ENCODE measurements at places on chromosomes 12 and 14.

- DNase-seq = no peak
Measured at GRCh38 chr12:87943762-87944161, 85.4 kb downstream of the C12orf50 start.

DNA sequence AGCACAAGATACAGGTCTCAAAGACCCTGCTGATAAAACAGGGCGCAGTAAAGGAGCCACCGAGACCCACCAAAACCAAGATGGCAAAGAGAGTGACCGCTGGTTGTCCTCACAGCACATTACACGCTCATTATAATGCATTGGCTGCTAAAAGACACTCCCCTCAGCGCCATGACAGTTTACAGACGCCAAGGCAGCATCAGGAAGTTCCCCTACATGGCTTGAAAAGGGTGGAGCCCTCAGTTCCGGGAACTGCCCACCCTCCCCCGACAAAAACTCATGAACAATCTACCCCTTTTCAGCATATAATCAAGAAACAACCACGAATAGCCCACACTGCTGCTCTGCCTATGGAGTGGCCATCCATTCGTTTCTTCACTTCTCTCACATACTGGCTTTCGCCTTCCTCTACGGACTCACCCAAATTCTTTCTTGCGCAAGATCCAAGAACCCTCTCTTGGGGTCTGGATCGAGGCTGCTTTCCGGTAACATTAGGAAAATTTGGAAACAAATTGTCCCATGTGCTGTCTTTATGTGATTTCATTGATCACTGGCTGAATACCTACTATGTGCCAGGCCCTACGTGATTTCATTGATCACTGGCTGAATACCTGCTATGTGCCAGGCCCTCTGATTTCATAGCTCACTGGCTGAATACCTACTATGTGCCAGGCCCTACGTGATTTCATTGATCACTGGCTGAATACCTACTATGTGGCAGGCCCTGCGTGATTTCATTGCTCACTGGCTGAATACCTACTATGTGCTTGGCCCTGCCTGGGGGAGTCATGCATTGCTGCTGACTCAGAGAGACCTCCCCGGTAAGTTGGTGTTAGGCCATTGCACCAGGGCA, 126.4 kb downstream of the PIWIL1 start:
- DNase-seq = no peak

- no peak for DNase-seq
Measured at GRCh38 chr12:130220706-130221100, 58.4 kb downstream of the FZD10 start.

- no peak for DNase-seq
Measured at GRCh38 chr12:72570601-72571000, 298.4 kb downstream of the TRHDE start.

GRCh38 chr12:92085736-92086040, 60.0 kb downstream of the BTG1 start:
- DNase-seq = no peak

DNA sequence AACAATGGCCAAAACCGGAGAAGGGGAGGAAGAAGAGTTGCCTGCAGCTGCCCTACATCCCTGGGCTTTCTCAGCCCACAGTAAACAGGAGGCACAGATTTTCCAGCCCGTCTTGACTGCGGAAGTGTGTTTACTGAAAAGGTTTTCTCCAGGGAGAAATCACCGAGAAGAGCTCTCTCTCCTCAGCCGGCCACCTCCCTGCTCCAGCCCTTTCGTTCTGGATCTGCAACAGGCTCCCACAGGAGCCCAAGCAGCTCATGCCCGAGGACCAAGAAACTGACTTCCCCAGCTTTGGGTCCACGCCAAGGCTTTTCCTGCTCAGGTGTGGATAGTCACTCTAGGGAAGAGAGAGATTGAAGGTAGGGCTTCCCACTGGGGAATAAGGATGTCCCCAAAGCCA, 61.7 kb downstream of the BCL11B start:
- DNase-seq = no peak

DNA sequence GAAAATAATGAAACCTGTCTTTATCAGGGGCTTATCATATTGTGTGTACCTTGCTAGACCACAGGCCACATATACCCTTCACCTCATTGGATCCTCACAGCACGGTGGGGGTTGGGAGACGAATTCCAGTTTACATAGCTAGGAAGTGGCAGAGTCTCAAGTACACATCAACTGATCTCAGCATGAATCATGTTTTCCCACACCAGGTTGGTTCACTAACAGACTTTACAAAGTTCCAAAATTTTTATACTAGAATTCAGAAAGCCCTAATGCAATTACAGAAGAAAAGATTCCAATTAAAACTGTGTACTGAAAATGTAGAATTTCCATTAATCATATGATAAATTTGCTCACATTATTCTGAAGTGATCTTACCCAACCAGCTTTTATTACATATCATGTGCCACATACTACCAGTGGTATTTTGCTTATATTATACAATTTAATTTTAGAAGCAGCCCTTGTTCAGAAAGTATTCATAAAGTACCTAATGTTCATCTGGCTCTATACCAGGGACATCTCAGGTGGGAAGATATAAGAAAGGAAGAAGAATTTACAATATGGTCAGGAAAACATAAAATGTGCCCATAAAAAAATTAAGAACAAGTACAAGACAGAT, 196.2 kb downstream of the ITPR2 start:
- DNase-seq = no peak

- no peak for DNase-seq
Measured at GRCh38 chr12:103382736-103383346, 112.9 kb downstream of the C12orf42 start.

DNA sequence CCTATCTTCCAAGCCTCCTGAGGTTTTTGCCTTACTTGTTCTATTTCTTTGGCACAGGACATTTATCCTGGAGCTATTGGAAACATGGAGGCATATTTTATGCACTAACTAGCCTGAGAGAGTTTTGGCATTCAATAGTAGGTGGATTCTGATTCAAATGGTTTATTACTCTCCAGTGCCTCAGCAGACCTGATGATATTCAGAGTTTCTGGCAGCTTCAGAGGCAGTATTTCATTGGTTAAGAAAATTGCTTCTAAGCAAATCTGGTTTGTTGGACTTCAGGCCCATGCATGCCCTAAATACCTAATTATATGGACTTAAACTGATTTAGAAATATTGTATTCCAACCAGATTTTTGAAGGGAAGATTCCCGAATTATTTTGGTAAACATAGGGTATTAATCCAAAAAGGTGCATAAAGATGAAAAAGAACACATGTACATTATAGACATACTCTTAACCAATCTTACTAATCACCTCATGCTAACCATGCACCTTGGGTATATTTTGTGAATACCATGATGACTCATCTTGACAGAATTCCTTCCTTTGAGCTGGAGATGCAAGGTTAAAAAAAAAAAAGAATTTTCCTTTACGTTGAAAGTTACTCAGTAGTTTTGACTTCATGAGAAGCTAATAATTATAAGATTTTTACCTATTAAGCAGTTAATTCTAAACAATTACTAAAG, 44.3 kb upstream of the KTN1 start:
- DNase-seq = no peak

DNA sequence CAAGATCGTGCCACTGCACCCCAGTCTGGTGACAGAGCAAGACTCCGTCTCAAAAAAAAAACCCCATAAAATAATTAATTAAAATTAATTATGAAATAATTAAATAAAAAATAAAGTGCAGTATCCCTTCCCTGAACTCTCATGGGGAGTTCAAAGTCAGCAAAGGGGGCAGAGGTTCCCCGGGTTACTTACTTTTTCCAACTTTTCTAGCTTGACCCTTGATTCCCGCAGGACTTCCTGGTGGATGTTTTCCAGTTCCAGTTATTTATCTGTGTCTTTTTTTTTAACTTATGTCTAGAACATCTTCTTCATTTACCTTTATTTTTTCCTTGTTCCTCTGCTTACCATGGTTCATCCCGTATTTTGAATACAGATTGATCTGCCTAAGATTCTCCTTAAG, 197.4 kb downstream of the EPS8 start:
- DNase-seq = no peak

GRCh38 chr12:67741270-67741669, 92.7 kb downstream of the DYRK2 start:
- no peak for DNase-seq

GRCh38 chr14:66425402-66425801, 60.8 kb upstream of the CCDC196 start:
- DNase-seq = no peak

GRCh38 chr12:43880547-43880946, 44.7 kb downstream of the TMEM117 start:
- no peak for DNase-seq

DNA sequence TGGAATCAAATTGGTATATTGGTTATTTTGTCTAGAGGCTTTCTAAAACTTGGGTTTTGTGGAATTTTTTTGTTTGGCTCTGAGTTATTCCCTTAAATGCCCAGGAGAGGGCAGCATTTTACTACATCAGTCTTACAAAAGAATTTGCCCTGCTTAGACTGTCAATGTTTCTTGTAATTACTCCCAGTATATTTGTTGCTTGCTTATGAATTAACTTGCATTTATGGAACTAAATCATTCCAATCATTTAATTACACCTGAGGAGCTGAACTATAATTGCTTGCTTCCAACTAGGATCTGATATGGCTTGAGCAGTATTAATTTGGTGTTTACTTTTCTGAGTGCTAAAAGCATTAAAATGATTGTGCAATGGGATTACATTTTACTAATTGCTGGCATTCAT, 48.7 kb downstream of the MIPOL1 start:
- no peak for DNase-seq

GRCh38 chr12:124515981-124516380, 51.4 kb downstream of the NCOR2 start:
- no peak for DNase-seq

DNA sequence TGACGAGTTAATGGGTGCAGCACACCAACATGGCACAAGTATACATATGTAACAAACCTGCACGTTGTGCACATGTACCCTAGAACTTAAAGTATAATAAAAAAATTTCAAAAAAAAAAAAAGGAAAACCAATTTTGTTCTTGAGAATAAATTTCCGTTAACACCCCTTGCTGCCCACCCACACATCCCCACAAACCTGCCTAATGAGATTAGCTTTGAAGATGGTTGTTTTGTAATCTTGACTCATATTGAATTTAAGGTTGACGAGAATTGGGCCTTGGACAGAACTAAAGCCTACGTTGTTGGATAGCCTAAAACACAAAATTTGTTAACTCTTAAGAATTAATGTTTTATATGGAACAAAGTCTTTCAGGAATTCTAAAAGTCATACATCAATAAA, 52.9 kb downstream of the SYT1 start:
- DNase-seq = no peak

DNA sequence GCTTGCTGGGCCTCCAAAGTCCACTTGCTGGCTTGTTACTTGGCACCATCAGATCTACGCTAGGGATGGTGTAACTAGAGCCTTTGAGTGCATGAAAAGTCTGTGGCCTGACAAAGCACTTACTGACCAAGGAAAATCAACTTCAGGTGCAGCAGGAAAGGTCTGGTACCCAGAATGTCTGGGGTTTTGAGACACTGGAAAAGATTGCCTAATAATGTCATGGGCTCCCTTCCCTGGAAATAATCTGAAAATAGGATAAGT, 106.7 kb downstream of the ZFP36L1 start:
- DNase-seq = no peak

DNA sequence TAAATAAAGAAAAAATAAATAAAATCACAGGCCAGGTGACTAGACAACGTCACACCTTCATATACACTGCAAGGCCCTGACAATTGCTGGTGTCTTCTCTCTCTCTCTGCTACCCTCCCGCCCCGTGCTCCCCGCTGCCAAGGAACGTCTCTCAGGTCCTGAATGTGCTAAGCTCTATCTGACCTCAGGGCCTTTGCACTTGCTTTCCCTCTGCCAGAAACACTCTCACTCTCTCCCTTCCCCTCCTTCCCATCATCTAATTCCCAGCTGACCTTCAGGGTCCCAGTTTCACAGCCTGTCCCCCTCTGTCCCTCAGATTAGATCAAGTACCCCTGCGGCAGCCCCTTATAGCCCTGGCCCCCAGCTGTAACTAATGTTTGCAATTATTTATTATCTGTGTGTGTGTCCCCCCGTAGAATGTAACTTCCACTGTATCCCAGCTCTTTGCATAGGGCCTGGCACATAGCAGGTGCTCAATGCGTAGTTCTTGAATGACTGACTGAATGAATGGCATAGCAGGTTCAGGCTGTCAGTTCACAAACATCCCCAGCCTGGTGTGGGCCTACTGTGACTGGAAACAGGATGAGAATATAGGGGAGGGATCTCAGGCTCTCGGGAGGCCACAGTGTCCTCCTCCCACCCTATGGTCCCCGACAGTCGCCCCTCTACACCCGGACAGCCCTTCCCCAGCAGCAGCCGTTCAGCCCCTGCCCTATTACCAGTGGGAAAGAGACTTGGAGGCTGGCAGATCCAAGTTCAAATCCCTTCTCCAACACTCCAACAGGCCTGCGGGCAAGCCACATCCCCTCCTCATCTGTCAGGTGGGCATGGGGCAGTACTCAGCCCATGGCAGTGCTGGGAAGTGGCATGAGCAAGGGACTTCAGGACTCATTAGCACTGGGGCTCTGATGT, 6.6 kb downstream of the BEGAIN start:
- no peak for DNase-seq

GRCh38 chr14:74505831-74506230, 12.3 kb downstream of the ISCA2 start:
- no peak for DNase-seq

DNA sequence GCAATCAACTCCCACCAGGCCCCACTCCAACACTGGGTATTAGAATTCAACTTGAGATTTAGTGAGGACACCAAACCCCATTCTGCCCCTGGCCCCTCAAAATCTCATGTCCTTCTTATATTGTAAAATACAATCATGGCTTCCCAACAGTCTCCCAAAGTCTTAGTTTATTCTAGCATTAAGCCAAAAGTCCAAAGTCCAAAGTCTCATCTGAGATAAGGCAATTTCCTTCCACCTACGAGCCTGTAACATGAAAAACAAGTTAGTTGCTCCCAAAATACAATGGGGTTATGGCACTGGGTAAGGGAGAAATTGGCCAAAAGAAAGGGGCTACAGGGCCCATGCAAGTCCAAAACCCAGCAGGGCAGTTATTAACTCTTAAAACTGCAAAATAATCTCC, 46.6 kb upstream of the TMTC1 start:
- no peak for DNase-seq

DNA sequence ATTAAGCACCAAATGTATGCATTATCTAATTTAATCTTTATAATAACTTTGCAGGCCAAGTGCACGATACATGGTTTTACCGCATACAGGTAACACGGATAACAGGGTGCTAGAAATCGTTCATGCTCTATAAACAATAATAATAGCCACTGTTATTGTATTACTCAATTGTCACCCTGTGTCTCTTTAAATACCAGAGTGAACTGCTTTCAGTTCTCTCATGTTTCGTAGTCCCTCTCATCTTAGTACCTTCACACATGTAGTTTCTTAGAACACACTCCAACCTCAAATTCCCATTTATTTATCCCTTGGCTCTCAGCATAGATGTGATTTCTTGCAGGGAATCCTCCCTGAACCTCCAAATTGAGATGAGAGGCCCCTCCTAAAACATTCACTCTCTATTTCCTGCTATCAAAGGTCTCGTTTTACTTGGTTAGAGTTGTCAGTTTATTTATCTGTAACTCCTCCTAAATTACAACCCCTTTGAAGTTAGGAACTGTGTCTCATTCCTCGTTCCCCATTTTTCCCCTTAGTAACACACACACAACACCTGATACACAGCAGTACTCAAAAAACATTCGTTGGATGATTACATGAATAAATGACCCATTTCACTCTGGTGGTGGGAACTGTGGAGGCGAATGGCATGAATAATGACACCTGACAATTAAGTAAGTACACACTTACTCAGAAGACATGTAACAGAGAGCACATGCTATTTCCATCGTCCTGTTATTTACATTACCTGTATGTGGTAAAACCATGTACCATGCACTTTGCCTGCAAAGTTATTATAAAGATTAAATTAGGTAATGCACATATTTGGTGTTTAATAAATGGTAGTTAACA, 134.6 kb downstream of the BTG1 start:
- no peak for DNase-seq

- no peak for DNase-seq
Measured at GRCh38 chr14:105205673-105206208, 24.6 kb upstream of the NUDT14 start.

All from stimulated activated CD8-positive, alpha-beta memory T cell treated with anti-CD3 and anti-CD28 coated beads, Interleukin-2, amount 100 ng/mL, for 1 hour (primary cell).